ENCODE measurements at places on chromosomes 7 and 10.

GRCh38 chr10:62796896-62797295 lies 7.6 kb upstream of the ADO start:
- no peak for DNase-seq

DNA sequence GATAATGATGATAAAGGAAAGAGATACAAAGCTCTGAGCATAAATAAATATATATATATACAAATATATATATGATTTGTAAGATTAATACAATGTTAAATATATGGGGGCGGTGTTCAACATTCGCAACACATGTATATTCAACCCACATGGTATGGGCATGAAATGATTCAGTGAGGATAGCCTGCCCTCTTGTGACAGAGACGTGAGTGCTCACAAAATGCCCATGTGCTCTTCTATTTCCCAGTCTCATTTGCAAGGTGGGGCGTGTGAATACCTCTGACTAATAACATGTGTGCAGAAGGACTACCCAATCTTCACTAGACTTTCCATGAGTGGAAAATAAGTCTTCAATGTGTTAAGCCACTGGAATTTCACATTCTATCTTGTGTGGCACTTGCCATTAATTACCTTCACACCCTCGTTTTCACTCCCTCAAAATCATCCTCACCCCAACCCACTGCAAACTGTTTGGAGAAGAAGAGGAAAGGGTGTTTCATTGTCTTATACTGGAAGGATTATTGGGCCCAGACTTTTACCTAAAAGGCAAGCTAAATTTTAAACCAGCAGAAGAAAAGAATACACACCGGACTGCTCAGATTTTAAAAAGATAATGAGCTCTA lies 26.9 kb downstream of the ASAH2 start:
- DNase-seq: no peak

GRCh38 chr10:121804460-121804859 lies 123.4 kb downstream of the ATE1 start:
- no peak for DNase-seq

GRCh38 chr10:83023662-83024061 lies 1115.6 kb upstream of the GHITM start:
- DNase-seq: no peak

- no peak for DNase-seq
Measured at GRCh38 chr10:91299999-91300575, 79.6 kb downstream of the PCGF5 start.

DNA sequence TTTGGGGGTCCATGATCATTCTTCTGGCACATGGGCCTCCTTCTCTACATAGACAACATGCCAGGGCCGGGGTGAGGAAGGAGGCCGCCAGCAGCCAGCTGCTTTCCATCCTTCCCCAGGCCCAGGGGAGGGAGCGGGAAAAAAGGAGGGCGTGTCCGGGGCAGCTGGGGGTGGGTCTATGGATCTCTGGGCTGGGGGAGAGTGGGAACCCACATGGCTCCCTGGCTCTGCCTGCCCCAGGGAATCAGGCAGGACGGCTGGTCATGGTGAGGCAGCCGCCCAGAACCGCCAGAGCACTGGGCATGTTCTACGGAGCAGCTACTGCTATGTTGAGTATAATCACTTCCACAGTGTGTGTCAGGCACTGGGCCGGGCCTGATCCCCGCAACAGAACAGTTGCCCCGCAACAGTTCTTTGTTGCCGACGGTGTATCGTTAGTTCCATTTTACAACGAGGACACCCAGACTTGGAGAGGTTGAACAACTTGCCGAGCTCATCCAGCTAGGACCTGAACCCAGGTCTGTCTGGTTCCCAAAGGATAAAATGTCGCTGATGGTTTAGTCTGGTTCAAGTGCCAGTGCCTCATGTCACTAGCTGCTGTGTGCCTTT lies 6.4 kb upstream of the IRF5 start:
- DNase-seq: no peak

GRCh38 chr7:69992938-69993337 lies 394.7 kb downstream of the AUTS2 start:
- no peak for DNase-seq

GRCh38 chr10:14014423-14014822 lies 316.3 kb downstream of the FRMD4A start:
- no peak for DNase-seq

DNA sequence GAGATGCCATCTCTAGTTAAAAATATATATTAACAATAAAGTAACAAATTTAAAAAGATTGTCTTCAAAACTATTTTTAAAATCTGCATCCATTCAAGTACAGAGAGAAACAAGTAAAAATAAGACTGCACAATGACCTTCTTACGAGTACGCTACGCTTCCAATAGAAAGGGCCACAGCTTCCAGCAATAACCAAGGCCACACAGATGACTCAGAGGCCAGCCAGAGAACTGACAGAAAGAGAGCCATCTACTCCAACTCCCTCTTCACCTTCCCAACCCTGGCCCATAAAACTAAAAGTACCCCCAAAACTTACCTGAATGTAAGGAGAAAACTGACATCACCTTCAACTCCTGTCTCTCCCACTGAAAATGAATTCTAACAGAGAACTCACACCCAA lies 26.8 kb downstream of the PILRA start:
- no peak for DNase-seq

DNA sequence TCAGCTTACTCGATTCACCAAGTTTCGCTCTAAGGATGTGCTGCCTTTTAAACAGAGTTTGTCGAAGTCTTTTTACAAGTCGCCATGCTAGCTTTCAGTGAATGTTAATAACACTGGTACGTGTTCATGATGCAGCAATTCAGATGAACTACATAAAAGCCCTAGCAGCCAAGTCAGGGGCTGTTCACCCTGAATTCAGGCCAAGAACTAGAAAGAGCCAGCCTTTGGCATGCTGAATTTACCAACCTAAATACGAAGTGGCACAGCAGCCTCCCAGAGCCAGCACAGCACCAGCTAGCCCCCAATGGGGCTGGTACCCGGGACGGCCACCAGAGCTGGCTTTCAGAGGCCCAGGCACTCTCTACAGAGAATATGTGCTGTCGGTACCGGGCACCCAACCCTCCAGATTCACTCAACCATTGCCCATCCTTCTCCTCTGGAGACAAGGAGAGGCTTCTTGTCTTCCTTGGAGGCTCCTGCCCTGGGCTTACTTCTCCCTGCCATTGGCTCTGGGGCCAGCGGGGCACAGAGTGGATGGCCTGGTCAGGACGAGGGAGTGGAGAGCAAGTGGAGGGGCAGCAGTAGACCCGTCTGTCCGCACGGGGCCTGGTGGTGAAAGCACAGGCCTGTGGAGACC lies 64.2 kb downstream of the HIPK2 start:
- no peak for DNase-seq

GRCh38 chr7:41566581-41566980 lies 136.3 kb downstream of the INHBA start:
- no peak for DNase-seq

GRCh38 chr10:23413629-23414089 lies 25.2 kb upstream of the OTUD1 start:
- no peak for DNase-seq

DNA sequence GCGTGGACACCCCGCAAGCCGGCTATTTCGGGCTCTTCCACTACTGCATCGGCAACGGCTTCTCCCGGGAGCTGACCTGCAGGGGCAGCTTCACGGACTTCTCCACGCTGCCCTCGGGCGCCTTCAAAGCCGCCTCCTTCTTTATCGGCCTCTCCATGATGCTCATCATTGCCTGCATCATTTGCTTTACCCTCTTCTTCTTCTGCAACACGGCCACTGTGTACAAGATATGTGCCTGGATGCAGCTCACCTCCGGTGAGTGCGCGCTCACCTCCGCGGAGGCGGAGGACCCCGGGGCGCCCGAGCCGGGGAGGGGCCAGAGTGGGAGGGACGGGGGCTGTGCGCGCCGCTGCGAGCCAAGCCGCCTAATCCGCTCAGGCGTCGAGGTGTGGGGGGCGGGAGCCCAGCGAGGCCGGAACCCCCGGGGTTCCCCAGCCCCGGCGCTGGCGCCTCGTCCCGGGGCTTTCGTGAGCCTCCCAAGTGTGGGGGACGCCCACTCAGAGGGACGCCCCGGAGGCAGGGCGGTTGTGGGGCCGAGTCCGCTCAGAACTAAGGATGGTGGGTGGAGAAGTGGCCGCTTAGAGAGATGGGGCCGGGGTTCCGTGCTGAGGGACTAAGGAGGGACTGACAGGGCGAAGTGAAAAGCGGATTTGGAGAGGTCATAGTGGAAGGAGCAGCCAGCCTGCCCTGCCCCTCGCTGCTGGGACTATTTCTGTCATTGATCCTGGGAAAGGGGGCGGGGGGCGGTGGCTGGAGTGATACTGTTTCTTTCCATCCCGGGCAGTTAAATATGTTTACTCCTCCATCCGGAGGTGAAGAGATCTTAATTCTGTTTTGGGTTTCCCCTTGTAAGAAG lies 795 bp downstream of the LHFPL3 start:
- no peak for DNase-seq

GRCh38 chr7:64907641-64908326 lies 4.7 kb downstream of the ZNF273 start:
- DNase-seq: no peak

DNA sequence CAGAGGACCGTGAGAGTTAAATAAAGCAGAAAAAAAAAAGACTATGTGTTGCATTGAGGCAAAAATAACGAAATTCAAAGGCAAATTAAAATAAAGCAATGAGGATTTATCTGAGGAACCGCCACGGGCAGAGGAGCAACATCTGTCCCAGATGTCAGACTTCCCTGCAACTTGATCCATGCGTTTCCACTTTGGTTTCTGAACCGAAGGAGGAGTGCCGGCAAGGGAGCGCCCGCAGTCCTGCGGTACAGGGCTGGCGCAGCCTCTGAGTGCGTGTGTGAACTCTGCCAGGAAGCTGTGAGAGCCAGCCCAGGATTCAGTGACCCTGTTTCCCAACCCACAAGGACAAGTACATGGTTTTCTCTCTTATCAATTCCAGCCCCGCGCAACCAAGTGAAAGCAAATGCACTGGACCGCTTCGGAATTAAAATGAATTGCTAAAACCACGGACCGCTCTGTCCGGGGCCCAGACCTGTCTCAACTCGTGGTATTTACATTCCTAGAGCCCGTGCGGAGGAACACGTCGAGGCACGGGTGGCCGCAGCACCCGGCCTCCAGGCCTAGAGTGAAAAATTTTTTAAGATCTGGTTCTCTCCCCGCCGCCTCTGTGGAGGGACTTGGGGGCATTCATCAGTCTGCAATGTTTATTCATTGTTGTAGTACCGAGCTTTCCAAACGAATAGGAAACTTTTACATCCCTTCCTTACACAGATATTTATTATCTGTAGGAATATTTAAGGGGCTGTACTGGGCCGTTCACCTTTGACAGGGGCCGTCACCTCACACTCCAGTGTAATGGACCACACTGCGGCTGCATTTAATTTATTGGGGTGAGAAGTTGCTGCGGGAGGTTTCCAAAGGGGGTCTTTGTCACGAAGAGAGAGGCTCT lies 291.5 kb upstream of the NFE2L3 start:
- no peak for DNase-seq

DNA sequence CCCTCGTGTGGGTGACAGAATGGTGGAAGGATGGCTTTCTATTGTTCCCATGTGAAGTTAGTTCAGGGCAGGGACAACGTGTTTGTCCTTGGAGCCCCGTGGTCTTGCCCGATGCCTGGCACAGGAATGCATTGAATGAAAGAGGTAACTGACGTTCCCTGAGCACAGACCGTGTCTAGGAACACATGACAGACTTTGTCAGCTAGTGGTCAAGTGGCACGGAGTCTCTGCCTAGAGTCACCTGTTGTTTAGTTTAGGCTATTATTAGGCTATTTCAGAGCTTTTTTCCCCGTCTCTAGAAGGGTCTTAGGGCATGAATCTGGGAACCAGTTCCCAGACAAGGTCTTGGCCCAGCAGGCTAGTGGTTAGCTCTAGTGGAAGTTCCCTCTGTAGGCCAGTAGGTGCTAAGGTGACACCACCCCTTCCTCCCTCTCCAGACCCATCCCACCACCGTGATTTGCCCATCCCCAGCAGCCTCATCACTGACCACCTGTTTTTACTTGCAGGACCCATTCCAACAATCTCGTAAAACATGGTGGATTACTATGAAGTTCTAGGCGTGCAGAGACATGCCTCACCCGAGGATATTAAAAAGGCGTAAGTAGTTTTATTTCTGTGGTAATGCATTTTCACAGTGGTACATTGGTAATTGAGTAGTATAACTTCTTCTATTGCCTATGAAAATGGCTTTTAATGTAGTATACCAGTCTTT lies 21.4 kb downstream of the DNAJB6 start:
- DNase-seq: no peak

GRCh38 chr7:132345030-132345429 lies 231.2 kb downstream of the PLXNA4 start:
- no peak for DNase-seq

- DNase-seq: no peak
Measured at GRCh38 chr7:84336303-84336702, 141.7 kb upstream of the SEMA3A start.

DNA sequence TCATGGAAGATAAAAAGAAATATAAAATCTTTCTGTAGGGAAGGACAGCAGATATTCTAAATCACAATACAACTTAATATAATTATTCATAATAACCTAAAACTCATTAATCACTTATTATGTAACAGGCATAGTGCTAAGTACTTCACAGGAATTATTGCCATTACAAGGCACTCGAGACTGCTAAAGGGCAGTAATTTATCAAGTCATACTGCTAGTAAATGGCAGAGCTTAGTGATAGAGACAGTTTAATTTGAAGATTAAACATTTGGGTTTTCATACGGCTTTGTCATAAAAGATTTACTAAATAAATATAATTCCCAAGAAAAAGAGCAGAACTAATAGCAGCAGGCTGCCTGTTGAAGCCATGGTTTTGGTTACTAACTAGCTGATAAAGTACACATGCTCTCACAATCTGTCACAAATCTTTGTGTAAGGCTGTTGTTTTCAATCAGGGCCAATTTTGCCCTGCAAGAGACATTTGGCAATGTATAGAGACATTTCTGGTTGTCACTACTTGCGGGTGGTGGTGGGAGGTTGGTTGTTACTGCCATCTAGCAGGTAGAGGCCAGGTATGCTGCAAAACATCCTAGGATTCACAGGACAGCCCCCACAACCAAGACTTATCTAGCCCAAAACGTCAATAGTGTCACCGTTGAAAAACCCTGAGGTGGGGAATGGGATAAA lies 233.3 kb upstream of the CACNA2D1 start:
- no peak for DNase-seq

DNA sequence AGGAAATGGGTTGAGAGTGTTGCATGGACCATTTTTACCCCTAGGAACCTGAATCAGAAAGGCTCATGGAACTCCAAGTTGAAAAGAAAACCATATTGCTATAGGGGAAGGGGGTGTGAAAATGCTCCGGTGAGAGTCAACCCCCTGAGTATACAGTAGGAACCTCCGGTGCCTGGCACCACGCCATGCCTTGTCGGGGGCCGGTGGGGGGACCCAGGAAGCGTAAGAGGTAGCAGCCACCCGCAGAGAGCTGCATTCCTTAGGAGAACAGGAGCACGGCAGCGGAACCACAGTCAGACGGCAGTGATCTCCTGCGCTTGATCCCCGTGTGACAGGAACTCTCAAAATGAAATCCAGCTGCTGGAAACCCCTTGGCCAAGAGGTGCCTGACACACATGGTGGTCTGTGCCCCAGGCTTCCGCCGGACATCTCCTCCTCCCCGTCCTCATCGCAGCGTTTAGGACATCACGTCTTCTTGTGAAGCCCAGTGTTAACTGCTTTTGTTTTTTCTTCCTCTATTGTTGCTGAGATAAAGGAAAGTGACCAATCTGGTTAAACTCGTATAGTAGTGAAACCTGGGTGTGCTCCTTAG lies 186.8 kb downstream of the CELF2 start:
- DNase-seq: no peak
